Fibroblast of skin of right biceps (primary cell): ENCODE measurements at places on chromosomes 4 and X.
A peak's percentile ranks its signal among the peaks of the same experiment; 100 is the strongest.

DNA sequence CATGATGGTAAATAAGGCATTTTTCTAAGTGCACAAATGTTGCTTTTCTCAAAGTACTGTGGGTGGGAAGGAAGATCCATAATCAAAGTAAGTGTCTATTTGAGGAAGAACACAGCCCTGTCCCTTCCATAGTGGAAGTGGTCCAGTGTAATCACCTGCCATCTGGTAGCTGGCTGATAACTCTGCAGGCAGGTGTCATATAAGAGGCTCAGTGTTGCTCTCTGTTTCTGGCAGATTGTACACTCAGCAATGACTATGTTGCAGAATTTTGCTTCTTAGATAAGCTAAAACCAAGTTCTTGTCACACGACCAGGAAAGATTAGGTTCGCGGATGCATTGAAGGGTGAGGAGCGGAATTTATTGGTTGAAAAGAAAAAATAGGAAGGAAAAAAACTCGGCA, 20.9 kb downstream of the SAGE1 start:
- DNase-seq, result no peak

DNA sequence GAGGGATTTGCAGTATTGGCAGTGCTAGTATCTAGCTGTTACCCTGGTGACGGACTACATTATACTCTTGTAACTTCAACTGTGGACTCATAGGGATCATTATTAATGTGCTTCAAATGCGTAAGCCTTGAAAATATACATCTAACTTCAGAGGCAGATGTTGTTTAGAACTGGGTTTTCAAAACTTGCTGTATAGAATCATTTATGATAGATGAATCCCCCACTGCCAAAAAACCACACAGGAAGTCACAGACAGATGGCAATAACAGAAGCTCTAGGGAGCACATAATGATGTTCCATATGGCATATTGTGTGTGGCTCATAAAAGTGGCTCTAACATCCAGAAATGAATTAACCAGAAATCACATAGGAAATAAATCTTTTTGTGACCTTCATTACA, 62.3 kb upstream of the RELL1 start:
- DNase-seq, result no peak

DNA sequence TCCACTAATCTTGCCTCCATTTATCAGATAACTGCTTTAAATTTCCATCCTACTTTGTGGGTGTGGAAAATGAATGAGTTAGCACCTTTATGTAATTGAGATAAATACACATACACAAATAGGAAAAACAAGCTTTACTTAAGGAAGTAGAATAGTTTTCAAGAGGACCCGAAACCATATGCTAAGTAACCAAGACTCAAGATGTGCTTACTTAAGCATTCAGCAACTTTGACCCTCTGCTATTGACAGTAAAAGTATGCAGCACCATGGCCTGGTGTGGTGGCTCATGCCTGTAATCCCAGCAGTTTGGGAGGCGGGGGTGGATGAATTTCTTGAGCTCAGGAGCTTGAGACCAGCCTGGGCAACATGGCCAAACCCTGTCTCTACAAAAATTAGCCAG, 29.9 kb downstream of the RNF175 start:
- DNase-seq, result no peak

DNA sequence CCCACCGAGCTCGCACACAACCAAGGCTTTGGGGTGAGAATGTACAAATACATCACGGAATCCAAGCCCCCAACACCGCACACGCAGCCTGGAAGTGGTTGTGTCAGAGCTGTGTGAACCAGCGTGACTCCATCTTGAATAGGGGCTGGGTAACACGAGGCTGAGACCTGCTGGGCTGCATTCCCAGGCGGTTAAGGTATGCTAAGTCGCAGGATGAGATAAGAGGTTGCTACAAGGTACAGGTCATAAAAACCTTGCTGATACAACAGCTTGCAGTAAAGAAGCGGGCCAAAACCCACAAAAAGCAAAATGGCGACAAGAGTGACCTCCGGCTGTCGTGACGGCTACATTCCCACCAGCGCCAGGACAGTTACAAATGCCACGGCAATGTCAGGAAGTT, 258.4 kb downstream of the DHRSX start:
- DNase-seq, result no peak

DNA sequence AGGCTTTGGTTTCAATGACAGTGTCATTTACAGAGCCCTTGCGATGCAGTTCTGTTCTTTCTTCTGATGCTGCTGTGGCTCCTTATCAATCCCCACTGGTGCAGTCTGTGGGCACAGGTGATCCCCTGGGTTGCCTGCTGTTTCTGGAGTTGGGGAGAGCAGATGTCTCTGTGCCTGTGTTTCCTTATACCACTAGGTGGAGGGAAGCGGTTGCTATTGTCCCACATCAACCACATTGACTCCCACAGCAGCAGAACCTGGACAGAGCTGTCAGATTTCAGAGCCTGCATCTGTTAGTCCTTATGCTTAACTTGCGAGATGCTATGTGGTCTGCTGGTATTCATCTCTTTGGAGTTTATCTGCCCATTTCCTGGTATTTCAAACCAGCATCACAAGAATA, 57.7 kb downstream of the NEIL3 start:
- peak; percentile 31 for DNase-seq
